IMR-90 (cell line): ENCODE measurements at places on chromosomes 6 and 20. TPM values are rescaled to one million over a fixed set of nuclear protein-coding genes. Genes with fewer than 3 reads are reported as not detected.

DNA sequence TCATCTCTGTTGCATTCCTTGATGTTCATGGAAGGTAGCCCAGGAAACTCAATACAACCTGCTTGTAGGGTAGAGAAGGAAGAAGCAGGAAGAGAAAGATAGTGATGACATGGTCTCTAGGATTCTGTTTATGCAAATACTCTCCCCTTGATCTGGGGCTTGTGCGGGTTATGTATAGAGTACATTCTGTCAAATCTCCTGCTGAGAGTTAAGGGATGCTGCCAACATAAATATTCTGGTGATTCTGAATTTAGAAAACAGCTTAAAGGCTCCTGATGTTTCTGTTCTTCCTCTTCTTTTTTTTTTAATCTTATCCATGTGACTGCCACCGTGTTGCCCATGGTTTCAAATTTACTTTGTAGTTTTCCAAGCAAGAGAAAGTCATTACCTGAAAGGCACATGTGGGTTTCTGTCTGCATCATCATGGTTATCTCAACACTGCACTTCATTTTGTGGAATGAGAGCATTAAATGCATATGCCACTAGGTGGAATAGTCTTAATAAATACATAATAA lies 150.6 kb downstream of the RPS12 start:
- peak; percentile 18 for DNase-seq
- no peaks in the 10 kb centered on the region for H3K27me3 ChIP-seq
- H3K4me1 ChIP-seq = peaks cover 9% of the 10 kb centered on the region
- H3K36me3 ChIP-seq = no peaks in the 10 kb centered on the region
- H3K27ac ChIP-seq = no peak overlapping the region
- H3K4me3 ChIP-seq = no peak overlapping the region

DNA sequence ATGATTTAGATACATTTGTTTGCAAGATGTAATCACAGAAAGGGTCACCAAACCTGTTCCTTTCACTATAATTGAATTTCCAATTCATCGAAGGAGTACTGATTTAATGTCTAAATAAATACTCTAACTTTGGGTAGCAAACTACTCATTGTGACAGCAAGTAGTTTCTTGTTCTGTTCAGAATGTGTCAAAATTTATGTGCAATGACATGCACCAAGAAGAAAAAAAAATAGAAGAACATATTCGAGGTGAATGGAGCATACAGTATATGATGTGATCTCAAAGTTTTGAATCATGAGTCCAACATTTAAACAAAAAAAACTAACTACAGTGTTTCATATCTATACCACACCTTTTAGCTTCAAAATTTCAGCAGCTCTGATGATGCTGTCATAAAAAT lies 583.6 kb upstream of the MMS22L start:
- DNase-seq = no peak
- no peaks in the 10 kb centered on the region for H3K27me3 ChIP-seq
- no peaks in the 10 kb centered on the region for H3K4me1 ChIP-seq
- H3K27ac ChIP-seq = no peak overlapping the region

DNA sequence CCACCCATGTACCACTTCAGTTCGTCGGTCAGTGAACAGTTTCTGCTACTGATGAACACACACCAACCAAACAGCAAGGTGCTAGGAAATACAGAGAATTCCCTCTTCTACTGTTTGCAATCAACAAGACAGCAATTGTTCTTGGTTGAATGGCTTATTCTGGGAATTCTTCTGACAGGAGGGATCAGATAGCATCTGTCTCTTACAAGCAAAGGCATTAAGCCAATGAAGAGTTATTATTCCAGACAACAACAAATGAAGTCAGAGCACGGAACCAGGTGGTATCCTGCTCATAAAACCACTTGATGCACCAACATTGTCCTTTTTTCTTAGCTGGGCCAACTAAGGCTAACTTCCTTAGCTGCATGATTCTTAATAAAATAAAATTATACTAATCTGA lies 37.8 kb downstream of the PTPRK start:
- no peaks in the 10 kb centered on the region for H3K36me3 ChIP-seq
- no peak for DNase-seq
- no peak overlapping the region for H3K4me3 ChIP-seq
- no peaks in the 10 kb centered on the region for H3K27me3 ChIP-seq
- 0 out of 2 replicates have a peak, but pooled peaks cover 1% of the 10 kb centered on the region for H3K4me1 ChIP-seq

RNF8 gene
- 17.9 and 26.7 TPM in 2 replicates for total RNA-seq

ZC3H12D gene
- under 0.01 TPM in 1 of 2 replicates, not detected in the other for total RNA-seq

- no peak for DNase-seq
- no peak overlapping the region for H3K4me3 ChIP-seq
- no peak overlapping the region for H3K27ac ChIP-seq
- H3K4me1 ChIP-seq = peaks cover 11% of the 10 kb centered on the region
Measured at GRCh38 chr6:3762359-3762758, 10.8 kb upstream of the PXDC1 start.

PNPLA1 gene
- total RNA-seq = not detected in 2 replicates

DNA sequence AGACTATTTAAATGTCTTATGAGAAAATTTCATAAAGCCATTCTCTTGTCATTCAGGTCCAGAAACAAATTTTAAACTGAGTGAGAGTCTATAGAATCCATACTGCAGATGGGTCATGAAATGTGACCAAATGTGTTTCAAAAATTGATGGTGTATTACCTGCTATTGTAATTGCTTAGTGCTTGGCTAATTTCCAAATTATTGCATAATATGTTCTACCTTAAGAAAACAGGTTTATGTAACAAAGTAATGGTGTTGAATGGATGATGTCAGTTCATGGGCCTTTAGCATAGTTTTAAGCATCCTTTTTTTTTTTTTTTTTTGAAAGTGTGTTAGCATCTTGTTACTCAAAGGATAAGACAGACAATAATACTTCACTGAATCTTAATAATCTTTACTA lies 5.0 kb downstream of the MARCKS start:
- no peak for DNase-seq
- no peaks in the 10 kb centered on the region for H3K27me3 ChIP-seq
- H3K27ac ChIP-seq = no peak overlapping the region
- H3K4me1 ChIP-seq = no peaks in the 10 kb centered on the region
- H3K36me3 ChIP-seq = peaks cover 8% of the 10 kb centered on the region; the same call in 1 of the 2 replicates

DNA sequence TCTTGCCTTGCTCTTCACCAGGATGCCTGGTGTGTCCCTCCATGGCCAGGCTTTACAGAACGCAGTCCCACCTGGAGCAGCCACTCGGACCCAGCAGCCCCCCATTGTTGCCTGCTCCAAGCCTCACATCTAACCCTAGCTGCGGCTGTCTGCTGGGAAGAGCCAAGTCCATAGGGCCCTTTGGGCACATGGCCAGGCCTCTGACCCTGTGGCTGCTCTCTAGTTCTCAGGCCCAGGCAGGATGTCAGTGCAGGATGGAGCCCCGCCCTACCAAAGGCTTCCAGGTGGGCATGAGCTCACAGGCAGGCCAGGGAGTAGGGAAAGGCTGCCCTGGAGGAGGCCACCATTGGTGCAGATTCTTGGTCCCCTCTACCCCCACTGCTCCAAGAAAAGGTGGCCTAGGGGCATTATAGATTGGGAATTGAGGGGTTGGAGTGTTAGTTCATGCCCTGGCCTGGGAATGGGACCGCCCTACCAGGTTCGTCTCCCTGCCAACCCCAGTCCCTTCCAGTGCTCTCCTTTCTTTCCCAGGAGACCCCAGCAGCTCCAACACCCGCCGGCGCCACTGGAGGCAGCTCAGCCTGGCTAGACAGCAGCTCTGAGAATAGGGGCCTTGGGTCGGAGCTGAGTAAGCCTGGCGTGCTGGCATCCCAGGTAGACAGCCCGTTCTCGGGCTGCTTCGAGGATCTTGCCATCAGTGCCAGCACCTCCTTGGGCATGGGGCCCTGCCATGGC lies 18.7 kb downstream of the MAVS start:
- no peaks in the 10 kb centered on the region for H3K4me1 ChIP-seq
- peaks cover 75% of the 10 kb centered on the region for H3K36me3 ChIP-seq
- no peak overlapping the region for H3K27ac ChIP-seq
- H3K27me3 ChIP-seq = no peaks in the 10 kb centered on the region
- no peak overlapping the region for H3K4me3 ChIP-seq
